ENCODE measurements at places on chromosomes 1 and 21. TPM values are rescaled to one million over a fixed set of nuclear protein-coding genes. Genes with fewer than 3 reads are reported as not detected.

The SPRR1B gene
- not detected for total RNA-seq

The CCT3 gene
- total RNA-seq = 618 TPM

The PADI2 gene
- total RNA-seq = 3.7 TPM

The TAS1R1 gene
- total RNA-seq = not detected

The LAX1 gene
- not detected for total RNA-seq

The AKR7A3 gene
- not detected for total RNA-seq

The SLC30A10 gene
- 0.47 TPM for total RNA-seq

The SUSD4 gene
- total RNA-seq = 3.6 TPM

The KCNJ15 gene
- total RNA-seq = not detected

The TEDDM1 gene
- not detected for total RNA-seq

The COL18A1 gene
- total RNA-seq = 287 TPM

The TRPM2 gene
- 0.83 TPM for total RNA-seq

The SPRR2F gene
- not detected for total RNA-seq

The UBE2U gene
- not detected for total RNA-seq

The LHX8 gene
- 0.27 TPM for total RNA-seq

The DYNLT4 gene
- total RNA-seq = not detected

The SEMA6C gene
- 24.4 TPM for total RNA-seq

The PAPPA2 gene
- 1.4 TPM for total RNA-seq

The XCL2 gene
- not detected for total RNA-seq

The PIGR gene
- not detected for total RNA-seq

The RAP1GAP gene
- 6.6 TPM for total RNA-seq

The LRRIQ3 gene
- 0.16 TPM for total RNA-seq

The CATSPERE gene
- not detected for total RNA-seq

The PEX14 gene
- total RNA-seq = 19.6 TPM

The HPDL gene
- 60.7 TPM for total RNA-seq

The HORMAD1 gene
- not detected for total RNA-seq

The UTP25 gene
- total RNA-seq = 6.8 TPM

The PLEKHA6 gene
- total RNA-seq = 4.3 TPM

The KCNA2 gene
- 1.5 TPM for total RNA-seq

The UBL4B gene
- total RNA-seq = not detected

The ATP1A4 gene
- total RNA-seq = 0.63 TPM

The DMBX1 gene
- total RNA-seq = not detected

The UBXN10 gene
- 0.69 TPM for total RNA-seq

The CYP4B1 gene
- total RNA-seq = 0.16 TPM

The SEMA4A gene
- total RNA-seq = 20.2 TPM

The MARK1 gene
- 13.6 TPM for total RNA-seq

The DSTYK gene
- 8.2 TPM for total RNA-seq

The PRDM15 gene
- total RNA-seq = 8.2 TPM

The DNASE2B gene
- not detected for total RNA-seq

The OR2L2 gene
- total RNA-seq = not detected

The AK5 gene
- 8.8 TPM for total RNA-seq

The LIN28A gene
- 1,538 TPM for total RNA-seq

The CYP4A11 gene
- total RNA-seq = not detected

The RBM15 gene
- 84.0 TPM for total RNA-seq

The CPLANE2 gene
- 1.8 TPM for total RNA-seq

The EDN2 gene
- not detected for total RNA-seq

The DMRTA2 gene
- total RNA-seq = 0.07 TPM

The KMO gene
- total RNA-seq = not detected

The VN1R5 gene
- not detected for total RNA-seq

The FCN3 gene
- total RNA-seq = not detected

The BRINP2 gene
- 0.16 TPM for total RNA-seq

The NSUN4 gene
- total RNA-seq = 18.6 TPM

The TSSK3 gene
- total RNA-seq = not detected

The RGS1 gene
- total RNA-seq = not detected
